ENCODE measurements at places on chromosomes 5 and 9. TPM values are rescaled to one million over a fixed set of nuclear protein-coding genes. Genes with fewer than 3 reads are reported as not detected.

The FCHSD1 gene
- 40.6 TPM for total RNA-seq

The BARX1 gene
- not detected for total RNA-seq

The IL5 gene
- not detected for total RNA-seq

The CARTPT gene
- not detected for total RNA-seq

The GRIA1 gene
- total RNA-seq, result not detected

The PLPP7 gene
- 3.3 TPM for total RNA-seq

The BHMT2 gene
- 1.1 TPM for total RNA-seq

The KCTD16 gene
- 1.7 TPM for total RNA-seq

The FBP2 gene
- not detected for total RNA-seq
